ENCODE measurements at places on chromosomes 4 and X.
A peak's percentile ranks its signal among the peaks of the same experiment; 100 is the strongest.

GRCh38 chrX:107632346-107632745 is 4.0 kb downstream of the PRPS1 start:
- no peak overlapping the region for H3K4me3 ChIP-seq
- no peaks in the 10 kb centered on the region for H3K4me1 ChIP-seq
- no peak for DNase-seq
- H3K27ac ChIP-seq: no peak overlapping the region
- no peaks in the 10 kb centered on the region for H3K36me3 ChIP-seq

DNA sequence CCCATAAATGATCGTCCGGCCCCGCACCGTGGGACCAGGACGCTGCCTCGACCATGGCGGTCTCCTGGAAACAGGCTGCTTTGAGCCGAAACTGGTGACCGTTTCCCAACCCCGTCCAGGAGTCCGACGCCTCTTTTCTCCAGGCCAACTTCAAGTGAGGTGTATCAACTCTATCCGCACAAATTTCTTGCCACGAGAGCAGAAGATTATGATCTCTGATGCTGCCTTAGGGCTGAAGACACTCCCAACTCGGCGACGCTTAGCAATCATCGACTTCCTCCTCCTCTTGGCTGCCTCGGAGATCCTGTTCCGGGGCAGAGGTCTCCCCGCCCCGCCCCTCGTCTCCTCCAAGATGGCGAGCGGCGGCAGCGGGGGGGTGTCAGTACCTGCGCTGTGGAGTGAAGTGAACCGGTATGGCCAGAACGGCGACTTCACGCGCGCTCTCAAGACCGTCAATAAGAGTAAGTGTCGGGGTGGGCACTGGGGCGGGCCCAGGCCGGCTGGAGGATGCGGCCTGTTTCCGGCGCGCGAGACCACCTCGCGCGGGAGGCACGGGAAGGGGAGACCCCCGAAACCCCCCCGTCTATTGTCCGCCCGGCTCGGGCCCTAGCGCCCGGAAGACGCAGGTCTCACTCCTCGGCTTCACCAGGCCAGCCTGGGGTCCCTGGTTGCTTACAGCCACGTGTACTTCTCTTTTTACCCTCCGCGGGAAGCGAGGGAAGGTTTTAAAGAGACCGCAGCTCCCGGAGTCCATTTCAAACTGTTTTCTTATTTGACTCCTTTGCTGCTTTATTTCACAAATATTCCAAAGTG is at the start of gene SRP72:
TSS of gene SRP72 (plus strand) at position 334 of the 813 bp plus-strand sequence. CDS start at position 353, 19 bp downstream.
- H3K4me3 ChIP-seq: peak within 1 kb of the TSS; percentile 79
- peak; percentile 77 for DNase-seq
- H3K27me3 ChIP-seq: no peaks in the 10 kb centered on the region
- peaks cover 6% of the 10 kb centered on the region for H3K4me1 ChIP-seq

- no peaks in the 10 kb centered on the region for H3K36me3 ChIP-seq
- no peaks in the 10 kb centered on the region for H3K27me3 ChIP-seq
- no peak for DNase-seq
- no peak overlapping the region for H3K27ac ChIP-seq
- H3K4me1 ChIP-seq: no peaks in the 10 kb centered on the region
Observed at GRCh38 chr4:90641861-90642599, 514.8 kb downstream of the CCSER1 start.

- H3K4me1 ChIP-seq: peaks cover 11% of the 10 kb centered on the region
- H3K36me3 ChIP-seq: no peaks in the 10 kb centered on the region
- no peak for DNase-seq
- no peaks in the 10 kb centered on the region for H3K27me3 ChIP-seq
Observed at GRCh38 chrX:130715299-130715698, 187.7 kb downstream of the ENOX2 start.

DNA sequence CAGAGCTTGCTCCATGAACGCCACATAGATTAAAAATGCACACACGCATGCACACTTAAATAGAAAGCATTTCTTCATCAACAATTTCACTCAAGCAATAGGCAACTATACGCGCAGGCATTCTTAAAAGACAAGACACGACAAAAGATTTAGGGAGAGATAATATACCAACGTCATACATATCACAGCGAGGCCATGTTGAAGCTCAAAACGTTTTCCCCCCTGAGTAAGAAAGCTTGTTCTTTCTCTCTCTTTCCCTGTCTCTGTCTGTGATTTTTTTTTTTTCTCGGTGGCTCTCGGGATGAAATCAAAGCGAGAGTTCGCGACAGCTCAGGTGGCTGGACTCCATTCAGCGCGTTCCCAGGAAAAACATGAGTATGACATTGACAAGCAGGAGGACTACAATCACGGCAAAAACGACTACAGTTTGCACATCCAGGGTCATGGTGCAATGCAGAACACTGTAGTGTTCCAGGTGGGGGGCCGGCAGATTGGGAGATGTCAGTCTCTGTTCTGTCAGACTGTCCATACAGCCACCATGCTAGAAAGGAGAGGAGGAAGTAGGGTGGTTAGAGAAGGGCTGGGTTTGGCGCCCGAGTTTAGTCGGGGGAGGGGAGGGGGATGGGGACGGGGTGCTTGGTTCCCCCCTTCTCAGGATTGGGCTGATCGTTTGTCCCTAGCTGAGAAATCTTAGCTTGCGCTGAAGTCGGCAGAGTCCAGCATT is 30.7 kb downstream of the ARHGEF9 start:
- H3K27me3 ChIP-seq: peaks cover 2% of the 10 kb centered on the region
- no peaks in the 10 kb centered on the region for H3K36me3 ChIP-seq
- DNase-seq: no peak
- peak overlapping the region; percentile 98 for H3K27ac ChIP-seq
- peaks cover 19% of the 10 kb centered on the region for H3K4me1 ChIP-seq

DNA sequence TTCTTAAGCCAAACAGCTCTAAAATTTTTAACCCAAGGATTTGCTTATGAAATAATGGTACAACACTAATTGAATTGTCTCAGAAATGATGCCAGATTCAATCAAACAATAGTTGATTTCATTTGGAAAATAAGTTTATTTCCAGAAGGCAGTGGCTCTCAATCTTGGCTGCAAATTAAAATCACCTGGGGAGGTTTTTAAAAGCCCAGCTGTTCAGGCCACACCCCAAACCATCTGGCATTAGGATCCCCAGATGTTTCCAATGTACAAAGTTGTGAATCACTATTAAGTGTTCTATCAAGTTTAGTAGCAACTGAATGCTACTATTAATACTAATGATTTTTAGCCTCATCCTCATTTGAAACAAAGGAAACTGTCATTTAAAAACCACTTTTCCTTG is 22.2 kb downstream of the TMEM184C start:
- DNase-seq: no peak
- peaks cover 81% of the 10 kb centered on the region for H3K36me3 ChIP-seq
- no peak overlapping the region for H3K4me3 ChIP-seq
- H3K4me1 ChIP-seq: no peaks in the 10 kb centered on the region
- no peaks in the 10 kb centered on the region for H3K27me3 ChIP-seq

- peak; percentile 38 for DNase-seq
- H3K4me1 ChIP-seq: no peaks in the 10 kb centered on the region
- no peaks in the 10 kb centered on the region for H3K36me3 ChIP-seq
- H3K4me3 ChIP-seq: no peak overlapping the region
- H3K27ac ChIP-seq: no peak overlapping the region
- no peaks in the 10 kb centered on the region for H3K27me3 ChIP-seq
Observed at GRCh38 chr4:62644372-62644771, 1444.2 kb downstream of the ADGRL3 start.

DNA sequence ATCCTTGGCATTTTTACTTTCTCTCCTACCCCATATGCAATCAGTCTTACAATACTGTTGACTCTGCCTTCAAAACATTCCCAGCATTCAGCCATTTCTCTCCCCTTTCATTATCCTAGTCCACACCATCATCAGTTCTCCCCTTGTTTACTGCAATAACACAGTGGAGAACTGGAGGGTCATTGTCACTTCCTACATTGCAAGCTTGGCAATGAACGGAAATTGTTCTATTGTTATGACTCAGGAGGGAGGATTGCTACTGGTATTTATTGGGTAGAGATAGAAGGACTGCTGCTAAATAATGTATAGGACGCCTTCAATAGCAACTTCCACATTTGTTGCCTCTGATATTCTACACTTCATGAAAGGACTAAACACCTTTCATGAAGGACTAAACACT is 231.8 kb downstream of the BANK1 start:
- H3K27ac ChIP-seq: no peak overlapping the region
- DNase-seq: no peak
- peaks cover 2% of the 10 kb centered on the region for H3K4me1 ChIP-seq
- no peaks in the 10 kb centered on the region for H3K36me3 ChIP-seq
- no peaks in the 10 kb centered on the region for H3K27me3 ChIP-seq

GRCh38 chrX:54640736-54641135 is 110.7 kb downstream of the GNL3L start:
- no peak for DNase-seq
- H3K27ac ChIP-seq: no peak overlapping the region
- H3K4me3 ChIP-seq: no peak overlapping the region

DNA sequence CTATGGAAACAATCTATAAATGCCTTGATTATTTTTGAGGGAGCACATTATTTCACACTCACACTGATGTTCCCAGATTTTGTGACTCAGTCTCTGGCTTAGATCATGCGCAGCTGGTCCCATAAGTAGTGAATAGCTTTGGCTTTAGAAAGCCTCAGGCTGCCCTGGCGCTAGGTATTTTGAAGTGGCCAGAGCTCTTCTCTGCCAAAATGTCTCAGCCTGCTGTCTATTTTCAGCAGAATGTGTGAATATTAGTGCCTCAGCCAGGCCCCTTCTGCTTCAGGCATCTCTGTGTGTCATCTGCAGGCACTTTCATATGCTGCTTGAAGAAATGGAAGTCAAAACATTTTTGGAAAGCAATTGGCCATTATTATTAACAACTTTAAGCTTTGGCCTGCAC is 931.0 kb upstream of the INTU start:
- no peak for DNase-seq
- no peaks in the 10 kb centered on the region for H3K4me1 ChIP-seq
- no peaks in the 10 kb centered on the region for H3K27me3 ChIP-seq
- no peaks in the 10 kb centered on the region for H3K36me3 ChIP-seq
- H3K4me3 ChIP-seq: no peak overlapping the region
